Osteoblast (primary cell): ENCODE measurements at places on chromosomes 3 and 15. TPM values are rescaled to one million over a fixed set of nuclear protein-coding genes. Genes with fewer than 3 reads are reported as not detected.
A peak's percentile ranks its signal among the peaks of the same experiment; 100 is the strongest.

DNA sequence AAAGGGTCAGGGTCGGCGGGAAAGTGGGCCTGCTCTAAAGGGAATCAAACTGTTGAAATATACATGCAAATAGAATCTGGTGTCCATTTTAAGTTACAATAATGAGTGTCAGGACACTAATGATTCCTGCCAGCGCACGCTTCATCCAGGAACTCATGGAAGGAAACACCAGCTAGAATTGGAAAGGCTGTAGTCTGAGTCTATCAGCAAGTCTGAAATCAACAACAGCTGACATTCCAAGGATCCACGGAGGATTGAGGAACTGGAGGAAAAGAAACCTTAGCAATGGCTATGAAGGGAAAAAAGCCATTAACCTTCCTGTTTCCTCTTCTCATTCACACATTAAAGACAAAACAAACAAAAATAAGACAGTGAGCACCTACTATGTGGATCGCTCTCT lies 1063.1 kb downstream of the NTRK3 start:
- DNase-seq, result no peak

DNA sequence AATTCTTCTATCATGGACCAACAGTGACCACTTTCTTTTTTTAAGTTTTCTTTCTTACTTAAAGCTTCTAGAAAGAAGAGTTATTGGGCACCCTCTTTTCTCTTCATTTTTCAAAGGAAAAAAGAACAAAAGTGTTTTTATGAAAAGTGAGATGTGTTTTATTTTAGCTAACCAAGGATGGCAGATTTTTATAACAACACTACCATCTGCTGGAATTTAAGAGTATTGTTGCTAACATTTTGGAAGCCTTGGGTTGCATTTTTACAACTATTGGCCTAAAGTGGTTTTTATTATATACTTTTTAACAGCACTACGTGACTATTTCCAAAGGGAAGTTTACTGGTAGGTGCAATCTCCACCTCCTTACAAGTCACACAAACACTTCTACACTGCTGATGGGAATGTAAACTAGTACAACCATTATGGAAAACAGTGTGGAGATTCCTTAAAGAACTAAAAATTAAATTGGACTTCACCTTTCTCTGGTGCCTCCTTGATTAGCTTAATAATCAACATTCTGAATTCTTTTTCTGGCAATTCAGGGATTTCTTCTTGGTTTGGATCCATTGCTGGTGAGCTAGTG lies 237.7 kb upstream of the AGTR1 start:
- DNase-seq, result no peak

DNA sequence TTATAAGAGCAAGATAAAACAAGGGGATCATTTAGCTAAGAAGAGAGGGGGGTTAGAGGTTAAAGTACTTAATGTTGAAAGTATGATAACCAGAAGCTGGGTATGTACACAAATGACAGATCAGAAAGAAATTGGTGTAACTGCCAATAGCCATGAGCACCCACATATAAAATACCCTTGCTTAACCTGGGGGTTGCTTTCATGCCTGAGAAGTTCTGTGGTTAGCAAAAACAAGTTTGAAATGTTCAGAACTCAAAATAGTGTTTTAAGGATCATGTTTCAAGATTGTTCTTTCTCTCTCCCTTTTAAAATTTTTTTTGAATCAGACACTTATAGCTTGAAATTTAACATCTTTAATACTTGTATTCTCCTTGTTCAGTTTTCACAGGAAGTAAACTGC lies 321.4 kb upstream of the GBE1 start:
- DNase-seq, result no peak

ITIH1 gene
- total RNA-seq, result not detected in 2 replicates

DNA sequence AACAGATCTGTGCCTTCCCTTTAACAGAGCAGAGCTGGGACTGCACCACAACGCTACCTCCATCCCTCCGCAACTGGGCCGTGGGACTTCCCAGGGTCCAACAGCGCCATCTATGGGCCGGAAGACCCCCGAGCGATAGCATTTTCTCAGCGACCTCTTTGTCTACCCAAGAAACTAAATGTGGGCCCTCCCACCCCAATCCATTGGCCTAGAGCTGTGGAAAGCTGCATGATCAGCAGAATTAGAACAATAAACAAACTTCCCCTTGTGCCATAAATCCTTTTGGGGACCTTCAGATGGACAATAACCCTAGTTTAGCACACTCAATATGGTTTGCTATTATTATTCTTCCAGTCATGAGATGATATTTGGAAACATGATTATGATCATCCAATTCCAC lies 74.8 kb upstream of the NTRK3 start:
- peak; percentile 69 for DNase-seq

DNA sequence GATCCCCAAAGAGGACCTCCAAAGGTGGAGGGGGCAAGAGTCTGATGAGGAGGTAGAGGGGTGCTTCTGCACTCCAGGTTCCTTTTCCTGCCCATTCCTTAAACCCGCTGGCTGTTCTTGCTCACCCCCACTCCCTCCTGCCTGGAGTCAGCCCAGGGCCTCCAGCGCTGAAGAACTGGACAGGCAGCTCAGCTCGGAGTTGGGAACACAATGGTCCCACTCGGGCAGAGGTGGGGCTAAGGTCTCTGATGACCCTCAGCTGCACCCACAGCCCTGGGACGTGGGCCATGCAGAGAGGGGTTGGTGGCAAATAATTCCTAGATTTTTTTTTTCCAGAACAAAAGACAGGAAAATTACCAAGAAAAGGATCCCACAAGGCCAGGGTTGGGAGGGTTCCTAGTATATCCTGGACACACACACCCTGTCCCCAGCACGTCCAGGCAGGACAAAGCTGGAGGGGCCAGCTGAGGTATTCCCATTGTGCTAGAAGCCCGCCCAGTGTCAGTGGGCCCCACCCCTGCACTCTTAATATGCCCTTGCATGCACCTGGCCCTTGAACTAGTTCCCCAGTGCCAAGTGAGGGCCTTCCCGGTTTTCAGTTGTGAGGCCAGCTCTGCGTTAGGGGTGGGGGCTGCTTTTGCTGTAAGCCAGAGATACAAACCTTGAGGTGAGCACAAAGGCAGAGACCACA lies 22.1 kb upstream of the IP6K2 start:
- peak; percentile 52 for DNase-seq

GRCh38 chr15:70166506-70167087 lies 68.9 kb upstream of the TLE3 start:
- peak; percentile 52 for DNase-seq

DNA sequence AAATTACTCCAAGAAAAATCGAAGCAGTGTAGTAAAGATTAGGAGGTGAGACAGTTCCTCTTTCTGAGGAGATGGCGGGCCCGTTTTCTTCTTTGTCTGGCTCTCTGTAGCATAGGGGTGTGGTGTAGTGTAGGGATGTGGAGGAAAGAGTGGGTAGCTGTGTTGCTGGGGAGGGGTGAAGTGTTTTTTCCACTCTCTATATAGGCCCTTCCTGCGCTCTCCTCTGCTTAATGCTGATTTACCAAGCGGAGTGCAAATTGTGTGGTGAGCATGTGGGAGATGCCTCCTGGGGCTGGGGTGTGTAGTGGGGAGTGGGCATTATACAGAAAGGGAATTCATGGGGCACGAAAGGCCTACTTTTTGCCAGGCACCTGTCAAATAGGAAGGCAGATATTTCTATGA lies 94.9 kb downstream of the ST6GAL1 start:
- DNase-seq, result no peak

C3orf20 gene
- under 0.01 and 0.29 TPM in 2 replicates for total RNA-seq

GRCh38 chr3:177629276-177629675 lies 432.0 kb upstream of the TBL1XR1 start:
- DNase-seq, result no peak

SORD gene
- 9.8 and 12.4 TPM in 2 replicates for total RNA-seq

DNA sequence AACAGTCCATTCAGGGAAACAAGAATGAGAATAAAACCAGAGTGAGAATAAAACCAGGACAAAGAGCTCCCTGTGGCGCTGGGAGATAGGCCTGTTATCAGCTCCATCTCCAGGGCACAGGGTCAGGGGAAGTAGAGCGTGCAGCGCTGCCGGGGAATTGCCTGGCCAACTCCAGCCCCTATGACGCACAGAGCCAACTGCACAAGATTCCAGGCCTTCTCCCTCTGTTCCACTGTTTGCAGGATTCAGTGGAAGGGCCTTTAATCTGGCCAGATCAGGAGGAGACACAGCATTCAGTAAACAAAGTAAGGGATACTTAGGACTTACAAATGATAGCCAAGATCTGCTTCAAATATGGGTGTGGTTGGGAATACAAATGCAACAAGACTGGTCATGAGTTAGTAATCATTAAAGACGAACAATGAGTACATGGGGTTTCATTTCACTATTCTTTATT lies 49.4 kb downstream of the ITGB5 start:
- DNase-seq, result peak; percentile 84

DNA sequence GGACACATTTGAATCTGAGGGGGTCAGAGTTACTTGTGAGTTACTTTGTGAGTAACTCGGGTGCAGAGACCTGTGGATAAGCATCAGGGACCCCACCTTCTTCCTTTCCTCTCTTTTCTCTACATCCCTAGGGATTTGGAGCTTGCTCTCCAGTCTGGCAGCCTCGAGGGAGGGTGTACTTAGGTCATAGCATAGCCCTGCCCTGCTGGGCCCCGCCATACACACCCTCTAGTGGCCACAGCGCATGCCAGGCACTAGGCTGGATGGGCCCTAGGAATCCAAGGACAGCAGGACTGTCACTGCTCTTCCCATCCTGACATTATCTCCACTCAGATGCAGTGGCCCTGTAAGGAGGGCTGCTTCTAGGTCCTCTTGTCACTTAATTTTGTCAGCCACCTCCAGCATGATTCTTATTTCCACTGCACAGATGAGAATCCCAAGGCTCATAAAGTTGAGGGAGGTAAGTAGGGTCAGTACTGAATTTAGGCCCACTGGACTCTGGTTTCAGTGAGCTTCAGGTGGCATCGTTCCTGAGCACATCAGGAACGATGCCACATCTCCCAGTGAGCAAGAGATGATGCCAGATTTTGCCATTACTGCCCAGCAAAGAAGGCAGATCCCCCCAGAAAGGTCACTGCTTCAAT lies 3.6 kb upstream of the SMAD6 start:
- peak; percentile 94 for DNase-seq

- no peak for DNase-seq
Observed at GRCh38 chr3:35223632-35224394, 415.5 kb upstream of the ARPP21 start.

- no peak for DNase-seq
Observed at GRCh38 chr15:67781907-67782690, 43.2 kb upstream of the SKOR1 start.

DNA sequence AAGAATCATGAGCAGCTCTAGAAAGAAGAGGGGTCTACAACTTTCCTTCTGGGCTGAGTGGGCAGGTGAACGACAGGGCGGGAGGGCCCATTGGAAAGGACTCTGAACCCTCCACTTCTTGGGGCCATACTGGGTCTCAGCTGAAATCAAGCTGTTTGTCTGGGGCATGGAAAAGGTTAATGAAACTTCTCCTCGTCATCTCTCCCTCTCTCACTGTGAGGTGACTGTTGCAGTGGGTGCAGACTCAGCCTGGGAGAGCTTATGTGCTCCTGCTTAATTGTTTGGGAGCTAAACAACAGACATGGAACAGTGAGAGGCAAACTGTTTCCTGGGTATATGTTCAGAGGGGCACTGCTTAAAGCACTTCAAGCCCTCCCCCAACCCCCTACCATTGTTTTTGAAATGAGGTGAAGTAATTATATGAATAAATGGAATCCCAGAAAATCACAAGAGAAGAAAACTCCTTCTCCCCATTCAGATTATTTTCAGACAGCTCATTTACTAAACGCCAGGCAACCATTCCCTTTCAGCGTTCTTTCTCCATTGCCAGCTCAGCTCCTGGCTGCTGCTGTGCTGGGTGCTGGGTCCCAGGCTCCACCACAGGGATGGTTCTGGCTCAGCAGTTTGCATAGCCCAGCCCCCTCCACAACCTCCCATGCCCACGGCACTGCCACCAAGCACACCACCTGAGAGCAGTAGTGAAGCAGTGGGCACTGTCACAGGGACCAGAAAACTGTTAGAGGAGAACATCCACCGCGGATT lies 444.9 kb upstream of the TBL1XR1 start:
- no peak for DNase-seq

WNT5A gene
- total RNA-seq, result 116 and 145 TPM in 2 replicates

- no peak for DNase-seq
Observed at GRCh38 chr3:98291332-98291957, 9.1 kb downstream of the OR5H2 start.

PLXNB1 gene
- 23.3 and 33.7 TPM in 2 replicates for total RNA-seq

GRCh38 chr3:171782617-171783016 lies 27.7 kb downstream of the PLD1 start:
- no peak for DNase-seq

GRCh38 chr15:89731275-89731674 lies 19.8 kb downstream of the MESP1 start:
- DNase-seq, result no peak

SYNM gene
- total RNA-seq, result 4.0 and 4.4 TPM in 2 replicates

GRCh38 chr3:183641882-183642281 lies 6.5 kb downstream of the KLHL24 start:
- DNase-seq, result no peak

FBXW12 gene
- not detected in 2 replicates for total RNA-seq

SAXO2 gene
- total RNA-seq, result 1.1 and 6.2 TPM in 2 replicates

OR5K2 gene
- total RNA-seq, result not detected in 2 replicates

MCF2L2 gene
- under 0.01 TPM in 2 replicates for total RNA-seq

GRCh38 chr15:52078876-52079700 lies 33.5 kb downstream of the BCL2L10 start:
- peak; percentile 86 for DNase-seq

- peak; percentile 96 for DNase-seq
Observed at GRCh38 chr15:39770748-39771689, 11.6 kb downstream of the FSIP1 start.

ARNT2 gene
- total RNA-seq, result 26.2 and 30.0 TPM in 2 replicates

GRCh38 chr3:133995264-133995663 lies 34.5 kb downstream of the SLCO2A1 start:
- DNase-seq, result no peak

- DNase-seq, result no peak
Observed at GRCh38 chr3:78994174-78995027, 773.4 kb downstream of the ROBO1 start.

GP9 gene
- not detected in 2 replicates for total RNA-seq

DNA sequence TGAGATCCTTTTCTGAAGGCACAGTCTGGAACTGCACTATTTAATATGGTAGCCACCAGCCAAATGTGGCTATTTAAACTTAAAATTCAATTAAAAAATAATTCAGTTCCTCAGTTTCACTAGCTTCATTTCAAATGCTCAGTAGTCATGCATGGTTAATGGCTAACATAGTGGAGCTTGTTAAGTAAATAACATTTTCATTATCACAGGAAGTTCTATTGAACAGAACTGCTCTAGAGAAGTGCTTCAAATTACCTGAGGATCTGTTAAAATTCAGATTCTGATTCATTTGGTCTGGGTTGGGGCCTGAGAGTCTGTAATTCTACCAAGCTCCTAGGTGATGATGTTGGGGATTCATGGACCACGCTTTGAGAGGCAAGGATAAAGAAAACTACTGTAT lies 109.6 kb upstream of the THRB start:
- DNase-seq, result no peak
